ENCODE measurements at places on chromosomes 5 and 9.

DNA sequence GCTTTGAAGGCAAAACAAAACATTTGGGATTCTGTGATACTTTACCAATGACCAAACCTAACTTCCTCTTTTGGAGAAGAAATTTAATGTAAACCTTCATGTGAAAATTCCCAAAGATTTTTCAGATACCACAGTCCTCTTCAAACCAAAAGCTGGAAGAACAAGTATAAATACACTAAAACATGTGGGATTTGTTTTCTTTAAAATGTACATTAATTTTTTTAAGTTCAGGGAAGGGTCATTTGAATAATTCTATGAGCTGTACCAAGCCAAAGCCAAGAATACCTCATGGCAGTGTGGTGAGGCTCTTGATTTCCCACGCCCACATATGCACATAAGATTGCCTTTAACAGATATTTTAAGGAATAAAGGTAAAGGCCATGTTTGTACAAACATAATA, 28.4 kb upstream of the ITGA1 start:
- DNase-seq: no peak

- no peak for DNase-seq
Observed at GRCh38 chr9:2597483-2597882, 24.1 kb upstream of the VLDLR start.

DNA sequence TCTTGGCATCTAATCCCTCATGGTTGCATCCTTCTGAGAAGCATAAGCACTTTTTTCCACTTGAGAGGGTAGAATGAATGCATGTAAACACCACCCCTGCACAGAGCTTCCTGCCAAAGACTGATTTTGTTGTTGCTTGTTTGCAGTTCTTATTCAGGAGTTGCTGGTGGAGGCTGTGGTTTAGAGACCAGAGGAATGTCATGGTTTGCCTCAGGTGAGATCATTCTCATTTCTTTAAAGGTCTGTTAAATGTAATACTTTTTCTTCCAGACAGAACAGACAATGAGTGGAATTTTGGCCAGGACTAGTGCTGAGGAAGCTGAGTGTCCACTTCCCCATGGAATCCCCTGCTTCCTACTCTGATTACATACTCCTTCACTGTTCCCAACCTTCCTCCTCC, 3.2 kb upstream of the TNC start:
- no peak for DNase-seq

GRCh38 chr5:60634051-60634450, 65.9 kb downstream of the DEPDC1B start:
- DNase-seq: no peak

- DNase-seq: no peak
Observed at GRCh38 chr5:93708442-93708841, 33.0 kb downstream of the POU5F2 start.

DNA sequence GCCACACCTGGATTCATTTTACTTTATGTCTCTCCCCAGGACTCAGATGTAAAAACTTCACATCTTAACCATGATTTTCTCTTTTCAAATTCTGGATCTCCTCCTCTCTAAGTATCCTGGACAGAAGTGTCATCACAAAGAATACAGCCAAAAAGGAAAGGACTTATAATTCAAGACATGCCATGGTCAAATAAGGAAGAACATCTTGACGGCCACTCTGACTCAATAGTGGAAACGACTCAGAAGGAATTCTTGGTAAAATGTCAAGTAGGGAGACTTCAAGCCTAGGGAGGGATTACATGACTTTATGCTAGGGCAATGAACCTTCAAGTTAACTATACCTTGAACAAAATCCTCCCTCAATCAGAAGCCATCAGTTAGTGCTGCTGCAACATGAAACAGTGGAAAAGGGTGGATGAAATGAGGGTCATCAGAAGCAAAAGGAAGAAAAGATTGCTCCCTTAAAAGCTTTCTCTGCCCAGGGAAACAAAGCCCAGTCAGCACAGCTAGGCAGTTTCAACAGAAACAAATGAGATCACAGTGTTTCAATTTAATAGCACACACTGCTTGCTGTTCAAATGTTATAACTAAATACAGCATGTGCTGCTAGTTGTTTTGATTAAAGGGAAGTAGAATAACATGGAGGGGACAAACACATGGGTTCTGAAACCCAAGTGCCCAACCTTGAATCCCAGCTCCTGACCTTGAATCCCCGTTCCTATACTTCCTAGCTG, 101.4 kb downstream of the LPAR1 start:
- no peak for DNase-seq

DNA sequence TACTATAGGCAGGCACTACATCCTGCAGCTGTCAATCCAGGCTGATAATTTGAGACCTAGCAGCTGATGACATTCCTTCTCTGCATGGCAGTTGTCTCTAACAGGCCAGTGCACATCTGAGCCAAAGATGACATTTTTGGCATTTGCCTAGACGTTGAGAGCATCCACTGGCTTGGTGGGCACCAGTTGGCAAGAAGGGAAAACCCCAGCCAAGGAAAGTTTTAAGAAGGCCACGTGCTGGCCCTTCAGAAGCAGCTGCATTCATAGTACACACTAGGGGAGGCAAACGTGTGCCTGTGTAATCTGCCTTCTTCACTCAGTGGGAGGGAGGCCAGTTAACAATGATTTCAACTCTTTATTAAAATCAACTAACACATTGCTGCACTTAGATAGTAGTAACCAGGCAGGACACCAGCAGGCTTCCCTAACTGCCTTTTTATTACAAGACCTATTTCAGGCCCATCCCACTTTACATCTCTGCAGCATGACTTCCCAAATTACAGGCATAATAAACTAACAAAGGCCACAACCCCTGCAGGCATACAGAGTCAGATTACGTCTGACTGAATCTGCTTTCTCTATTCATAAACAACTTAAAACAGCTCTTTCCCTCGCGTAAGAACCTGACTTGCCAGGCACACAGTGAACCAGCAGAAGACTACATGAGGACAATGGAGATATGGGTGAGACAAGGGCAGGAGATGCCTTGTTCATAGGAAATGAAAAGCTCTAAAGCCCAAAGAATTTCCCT, 576.3 kb downstream of the PDE4D start:
- no peak for DNase-seq

- no peak for DNase-seq
Observed at GRCh38 chr9:95070549-95071021, 246.9 kb downstream of the FANCC start.

DNA sequence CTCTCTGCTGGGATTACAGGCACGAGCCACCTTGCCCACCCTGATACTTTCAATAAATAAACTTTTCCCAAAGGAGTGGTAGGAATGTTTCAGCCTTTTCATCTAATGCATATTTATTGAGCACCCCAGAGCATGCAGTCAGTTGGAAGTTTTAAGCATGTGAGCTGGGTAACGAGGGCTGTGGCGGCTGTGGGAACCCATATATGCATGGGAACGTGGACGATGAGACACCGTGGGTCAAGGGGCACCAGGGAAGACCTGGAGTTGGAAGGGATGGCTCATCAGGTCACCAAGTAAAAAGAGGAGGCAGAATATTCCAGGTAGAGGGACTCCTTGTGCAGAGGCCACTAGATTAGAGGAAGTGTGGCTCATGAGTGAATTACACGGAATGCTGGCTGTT, 64.7 kb downstream of the ANKRD33B start:
- DNase-seq: no peak

DNA sequence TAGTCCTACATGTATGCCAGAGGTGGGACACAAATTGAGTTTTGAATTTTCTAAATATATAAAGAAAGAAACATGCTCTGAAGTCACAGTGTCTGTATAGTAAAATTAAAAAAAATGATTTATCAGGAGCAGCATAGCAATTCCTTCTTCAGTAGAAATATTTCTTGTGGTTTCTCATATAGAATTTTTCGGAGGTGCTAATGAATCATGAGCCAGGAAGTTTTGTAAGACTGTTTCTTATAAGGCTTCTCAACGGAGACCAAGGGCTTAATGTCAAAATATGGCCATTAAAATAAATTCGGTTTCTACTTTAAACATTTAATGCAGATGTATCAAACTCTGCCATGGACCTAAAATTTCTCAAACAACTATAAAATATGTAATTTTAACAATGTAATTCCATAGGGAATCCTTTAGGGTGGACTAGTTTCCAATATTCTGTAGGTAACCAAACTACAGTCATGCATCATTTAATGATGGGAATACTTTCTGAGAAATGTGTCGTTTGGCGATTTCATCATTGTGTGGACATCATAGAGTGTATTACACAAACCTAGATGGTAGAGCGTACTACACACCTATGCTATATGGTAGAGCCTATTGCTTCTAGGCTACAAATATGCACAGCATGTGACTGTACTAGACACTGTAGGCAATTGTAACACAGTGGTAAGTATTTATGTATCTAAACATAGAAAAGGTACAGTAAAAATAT, 66.3 kb downstream of the ANKRD55 start:
- no peak for DNase-seq

DNA sequence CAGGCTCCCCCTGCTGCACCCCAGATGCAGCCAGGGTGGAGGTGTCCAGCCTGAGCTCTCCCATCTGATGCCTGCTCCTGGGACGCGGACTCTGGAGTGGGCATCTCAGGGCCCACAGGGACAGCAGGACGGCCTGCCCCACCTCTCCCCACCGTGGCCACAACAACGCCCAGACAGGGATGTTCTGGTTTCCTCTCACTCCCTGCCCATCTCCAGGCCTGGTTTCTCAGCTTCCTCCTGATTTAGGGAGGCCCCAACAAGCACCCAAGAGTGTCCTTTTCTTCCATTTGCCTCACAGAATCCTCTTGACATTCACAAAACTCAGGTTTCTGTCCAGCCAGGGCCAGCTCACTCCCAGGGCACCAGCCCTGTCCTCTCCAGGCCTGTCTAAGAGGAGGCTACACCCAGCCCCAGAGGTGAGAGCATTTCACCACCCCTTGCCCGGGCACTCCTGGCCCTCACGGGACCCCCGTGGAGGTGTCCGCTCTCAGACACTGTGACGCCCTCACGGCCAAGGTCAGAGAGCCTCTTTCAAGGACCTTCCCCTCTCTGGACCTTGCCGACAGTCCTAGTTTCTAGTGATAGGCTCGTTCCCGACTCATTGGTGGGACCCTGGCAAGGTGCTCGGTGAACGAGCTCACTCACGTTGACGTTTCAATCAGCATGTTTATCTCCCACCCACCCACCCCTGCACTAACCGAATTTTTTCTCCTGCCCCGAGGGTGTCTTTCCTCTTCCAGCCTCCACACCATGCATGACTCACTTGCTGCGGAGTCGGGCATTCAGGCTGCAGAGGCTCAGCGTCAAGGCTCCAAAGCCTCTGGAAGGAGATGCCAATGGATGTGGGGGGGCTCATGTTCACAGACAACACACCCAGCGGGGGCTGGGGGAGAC, 62.0 kb upstream of the UNC5A start:
- DNase-seq: no peak

- DNase-seq: no peak
Observed at GRCh38 chr5:102819634-102820033, 64.5 kb downstream of the PAM start.

- DNase-seq: no peak
Observed at GRCh38 chr5:106443746-106444145, 1227.0 kb downstream of the EFNA5 start.

DNA sequence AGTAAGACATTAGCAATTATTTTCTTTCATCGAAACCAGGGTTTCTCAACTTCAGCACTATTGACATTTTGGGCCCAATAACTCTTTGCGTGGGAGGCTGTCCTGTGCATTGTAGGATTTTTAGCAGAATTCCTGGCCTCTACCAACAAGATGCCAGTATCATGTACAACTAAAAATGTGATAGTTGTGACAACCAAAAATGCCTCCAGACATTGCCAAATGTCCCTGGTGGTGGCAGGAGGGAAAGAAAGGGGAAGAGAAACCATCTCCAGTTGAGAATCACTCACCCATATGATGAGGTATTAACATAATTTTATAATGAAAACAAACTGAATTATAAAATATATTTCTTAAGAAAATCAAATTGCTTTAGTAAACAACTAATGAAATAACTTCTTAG, 406.1 kb downstream of the RAB3C start:
- DNase-seq: no peak

GRCh38 chr5:114952876-114953275, 216.8 kb downstream of the TRIM36 start:
- no peak for DNase-seq

DNA sequence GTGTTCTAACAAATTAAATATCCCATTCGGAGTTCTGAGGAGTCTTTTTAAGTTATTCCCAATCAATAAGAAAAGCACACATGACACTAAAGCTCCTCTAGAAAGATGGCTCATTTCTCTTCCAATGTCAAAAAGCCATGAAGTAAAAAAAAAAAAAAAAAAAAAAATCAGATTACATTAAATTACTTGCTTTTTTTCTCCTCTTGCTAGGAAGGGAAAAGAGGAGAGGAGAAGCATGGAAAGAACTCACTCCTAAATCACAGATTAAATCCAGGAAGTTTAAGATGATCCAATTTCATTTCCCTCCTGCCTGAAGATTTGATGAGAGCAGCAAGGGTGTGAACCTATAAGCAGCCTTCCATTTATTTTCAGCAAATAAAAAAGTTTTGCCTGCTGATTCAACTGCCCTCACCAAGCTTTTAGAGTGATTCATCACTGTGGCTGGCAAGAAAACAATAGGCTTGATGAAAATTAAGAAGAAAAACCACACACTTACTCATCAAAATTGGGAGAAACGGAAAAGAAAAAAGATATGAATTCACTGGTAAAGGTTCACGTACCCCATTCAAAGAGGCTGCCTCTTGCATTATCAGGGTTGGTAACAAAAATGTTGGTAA, 19.7 kb downstream of the MYO10 start:
- DNase-seq: no peak

GRCh38 chr5:77867194-77867691, 91.1 kb upstream of the TBCA start:
- no peak for DNase-seq

DNA sequence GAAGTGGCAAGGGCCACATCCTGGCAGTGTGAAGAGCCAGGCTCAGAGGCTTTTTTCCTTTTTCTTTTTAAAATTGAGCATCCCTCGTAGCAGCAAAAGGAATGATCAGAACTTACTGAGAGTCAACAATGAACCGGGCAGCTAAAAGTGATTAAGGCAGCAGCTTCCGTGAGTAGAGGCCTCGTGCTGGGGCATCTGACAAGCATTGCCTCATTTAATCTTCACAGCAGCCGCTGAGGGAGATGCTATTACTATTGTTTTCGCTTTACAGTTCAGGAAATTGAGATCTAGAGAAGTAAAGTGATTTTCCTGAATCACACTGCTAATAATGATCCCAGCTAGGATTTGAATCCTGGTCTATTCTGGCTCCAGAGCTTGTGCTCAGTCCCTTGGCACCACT, 30.7 kb upstream of the PTGS1 start:
- no peak for DNase-seq

DNA sequence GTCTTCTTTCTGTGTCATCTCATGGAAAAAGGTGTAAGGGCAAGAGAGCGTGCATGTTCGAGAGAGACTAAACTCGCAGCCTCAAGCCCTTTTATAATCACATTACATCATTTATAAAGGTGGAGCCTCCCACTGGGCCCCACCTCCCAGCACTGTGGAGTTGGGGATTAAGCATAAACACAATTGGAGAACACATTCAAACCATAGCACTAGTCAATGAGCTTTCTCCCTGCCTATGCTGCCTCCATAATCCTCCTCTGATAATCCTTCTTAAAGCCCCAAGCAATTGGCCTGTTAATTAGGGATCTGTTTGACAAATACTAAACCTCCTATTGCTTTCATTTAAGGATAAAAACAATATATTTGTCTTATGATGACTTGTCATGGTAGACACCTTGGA, 99.6 kb downstream of the NMUR2 start:
- no peak for DNase-seq

GRCh38 chr5:139177809-139178588, 20.2 kb downstream of the SIL1 start:
- no peak for DNase-seq
